ENCODE measurements at places on chromosomes 13 and 19.

DNA sequence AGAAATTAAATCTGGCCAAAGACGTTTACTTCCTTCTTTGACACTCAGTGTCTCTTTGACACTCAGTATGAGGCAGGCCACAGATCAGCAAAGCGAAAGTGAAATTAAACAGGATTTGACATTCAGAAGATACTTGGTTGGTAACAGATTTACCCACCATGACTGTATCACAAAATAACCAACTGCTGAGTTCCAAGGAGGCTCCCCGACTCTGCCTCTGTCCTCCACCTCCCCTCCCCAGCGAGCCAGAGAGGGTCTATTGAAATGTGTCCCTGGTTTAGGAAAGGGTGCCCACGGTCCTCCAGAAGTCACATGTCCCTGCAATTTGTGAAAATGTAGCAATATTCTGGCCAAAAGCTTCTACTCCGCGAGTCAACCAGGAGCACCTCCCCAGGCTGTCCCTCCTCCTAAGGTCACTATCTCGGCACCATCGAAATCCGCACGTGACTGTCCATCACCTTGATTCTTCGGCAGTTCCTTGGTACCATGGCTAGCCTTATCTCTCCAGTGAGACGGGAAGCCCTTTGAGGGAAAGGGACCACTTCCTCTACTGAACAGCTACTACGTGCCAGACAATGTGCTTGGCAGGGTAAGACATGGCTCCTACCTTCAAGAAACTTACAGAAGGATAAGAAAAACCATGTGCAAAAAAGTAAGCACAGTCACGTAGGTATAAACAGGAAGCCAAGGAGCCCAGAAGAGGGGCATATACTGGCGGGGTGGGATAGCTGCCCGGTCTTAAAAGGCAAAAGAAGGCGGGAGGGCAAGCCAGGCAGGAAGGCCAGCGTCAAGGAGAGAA, 1.5 kb downstream of the N4BP2L1 start:
- peak; percentile 58 for DNase-seq

DNA sequence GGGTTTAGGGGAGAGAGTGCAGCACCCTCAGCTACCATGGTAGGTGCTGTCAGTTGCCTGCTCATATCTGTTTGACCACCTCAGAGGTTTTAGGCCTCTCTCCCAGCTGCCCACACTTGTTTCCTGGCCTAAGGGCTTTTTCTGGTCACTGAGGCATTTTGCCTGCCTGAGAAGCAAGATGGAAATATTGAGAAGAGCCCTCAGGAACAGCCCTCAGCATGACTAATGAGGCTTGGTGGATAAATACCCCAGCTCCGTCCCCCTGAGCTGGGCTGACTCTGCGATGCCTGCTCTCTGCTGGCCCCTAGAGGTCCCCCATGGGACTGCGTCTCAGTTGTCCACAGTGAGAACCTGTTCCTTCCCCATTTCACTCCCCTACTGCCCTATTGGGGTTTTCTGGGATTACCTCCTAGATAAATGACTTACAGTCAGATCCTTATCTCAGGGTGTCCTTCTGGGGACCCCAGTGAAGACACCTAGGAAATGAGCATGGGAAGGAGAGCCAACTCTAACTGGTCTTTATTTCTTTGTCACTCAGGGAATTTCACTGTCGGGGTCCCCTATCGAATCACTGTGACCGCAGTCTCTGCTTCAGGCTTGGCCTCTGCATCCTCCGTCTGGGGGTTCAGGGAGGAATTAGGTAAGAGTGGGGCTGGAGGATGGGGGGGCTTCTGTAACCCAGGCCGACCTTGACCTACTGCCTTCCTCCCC, 13.3 kb downstream of the PALM3 start:
- peak; percentile 60 for DNase-seq

GRCh38 chr19:19366434-19367396, 38.8 kb upstream of the GATAD2A start:
- DNase-seq: peak; percentile 71

- DNase-seq: no peak
Observed at GRCh38 chr13:96994017-96994857, at the start of gene OXGR1. Gene OXGR1, minus strand, starts transcription at chr13:96994476. Its CDS starts 6,717 bp downstream, at chr13:96987759.

DNA sequence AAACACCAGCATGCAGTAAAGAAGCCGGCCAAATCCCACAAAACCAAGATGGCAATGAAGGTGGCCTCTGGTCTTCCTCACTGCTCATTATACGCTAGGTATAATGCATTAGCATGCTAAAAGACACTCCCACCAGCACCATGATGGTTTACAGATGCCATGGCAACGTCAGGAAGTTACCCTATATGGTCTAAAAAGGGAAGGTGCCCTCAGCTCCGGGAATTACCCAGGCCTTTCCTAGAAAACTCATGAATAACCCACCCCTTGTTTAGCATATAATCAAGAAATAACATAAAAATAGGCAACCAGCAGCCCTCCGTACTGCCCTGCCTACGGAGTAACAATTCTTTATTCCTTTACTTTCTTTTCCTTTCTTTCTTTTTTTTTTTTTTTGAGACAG, 21.1 kb upstream of the PLEKHF1 start:
- no peak for DNase-seq

- DNase-seq: no peak
Observed at GRCh38 chr19:17942582-17943273, 9.9 kb downstream of the CCDC124 start.

All from CD4-positive, alpha-beta T cell treated with Interleukin-6 at 100 ng/mL for 8 hours (primary cell).